ENCODE measurements at places on chromosomes 2 and 18. TPM values are rescaled to one million over a fixed set of nuclear protein-coding genes. Genes with fewer than 3 reads are reported as not detected.

The ASTL gene
- not detected for total RNA-seq

DNA sequence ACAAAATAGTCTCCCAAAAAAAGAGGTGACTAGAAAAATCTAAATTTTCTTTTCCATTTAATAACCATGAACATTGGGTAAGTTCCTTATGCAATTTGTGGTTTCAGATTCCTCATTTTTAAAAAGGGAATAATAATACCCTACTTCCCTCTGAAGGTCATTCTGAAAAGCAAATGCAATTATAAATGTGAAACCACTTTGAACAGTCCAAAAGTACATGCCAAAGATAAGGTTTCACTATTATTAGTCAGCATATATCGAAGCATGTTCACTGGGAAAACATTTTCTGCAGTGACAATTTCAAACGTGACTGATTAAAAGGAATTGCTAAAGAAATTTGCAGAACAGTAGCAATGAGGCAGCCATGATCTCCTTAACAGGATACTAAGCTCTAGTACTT, 100.1 kb upstream of the RNF152 start:
- peak; percentile 31 for DNase-seq

The ZFAND2B gene
- total RNA-seq = 22.5 TPM

GRCh38 chr2:174246944-174247381, 1.4 kb downstream of the OLA1 start:
- no peak for DNase-seq

- peak; percentile 11 for DNase-seq
These were observed 301.9 kb downstream of the ZNF407 start for GRCh38 chr18:74899554-74899953.

The AMER3 gene
- not detected for total RNA-seq

GRCh38 chr2:152284398-152284797, 50.6 kb upstream of the FMNL2 start:
- no peak for DNase-seq

GRCh38 chr2:234788841-234789240, 163.0 kb upstream of the SH3BP4 start:
- DNase-seq = no peak

GRCh38 chr18:9848170-9848879, 37.4 kb upstream of the TXNDC2 start:
- no peak for DNase-seq
